ENCODE measurements at places on chromosomes 7 and 10. TPM values are rescaled to one million over a fixed set of nuclear protein-coding genes. Genes with fewer than 3 reads are reported as not detected.

DNA sequence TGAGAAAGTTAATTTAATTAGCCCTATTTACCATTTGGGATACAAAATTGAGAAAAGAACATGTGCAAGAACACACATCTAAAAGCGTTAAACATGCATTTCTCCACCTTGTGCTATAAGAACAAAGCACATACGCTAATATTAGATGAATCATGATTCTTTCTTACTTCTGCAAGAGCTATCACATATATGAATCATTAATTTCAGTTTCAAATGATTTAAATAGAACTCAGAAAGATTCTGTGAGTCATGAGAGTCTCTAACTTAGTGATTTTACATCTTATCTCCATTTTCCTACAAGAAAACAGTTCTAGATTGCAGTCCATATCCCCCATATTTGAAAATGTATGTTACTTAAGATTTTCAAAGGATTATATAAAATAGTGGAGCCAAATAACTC, 173.9 kb downstream of the RNLS start:
- DNase-seq, result no peak

The LIPJ gene
- not detected for total RNA-seq

The RP9 gene
- 23.6 TPM for total RNA-seq

The DHTKD1 gene
- total RNA-seq, result 10.4 TPM

The SEPTIN14 gene
- total RNA-seq, result not detected

DNA sequence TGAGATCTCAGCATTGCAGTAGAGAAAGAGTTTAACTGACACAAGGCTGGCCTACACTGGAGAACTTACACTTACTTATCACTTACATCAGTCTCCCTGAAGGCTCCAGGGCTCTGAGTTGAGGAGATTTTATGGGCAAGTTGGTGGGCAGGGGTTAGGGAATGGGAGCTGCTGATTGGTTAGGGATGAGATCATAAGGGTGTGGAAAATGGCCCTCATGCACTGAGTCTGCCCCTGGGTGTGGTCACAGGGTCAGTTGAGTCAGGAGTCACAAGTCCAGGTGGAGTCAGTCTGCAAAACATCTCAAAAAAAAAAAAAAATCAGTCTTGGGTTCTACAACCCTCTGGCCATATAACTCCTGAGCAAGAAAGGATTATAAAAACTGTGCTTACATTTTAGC, 60.5 kb downstream of the PPP1R17 start:
- no peak for DNase-seq

The NFKB2 gene
- total RNA-seq, result 263 TPM

DNA sequence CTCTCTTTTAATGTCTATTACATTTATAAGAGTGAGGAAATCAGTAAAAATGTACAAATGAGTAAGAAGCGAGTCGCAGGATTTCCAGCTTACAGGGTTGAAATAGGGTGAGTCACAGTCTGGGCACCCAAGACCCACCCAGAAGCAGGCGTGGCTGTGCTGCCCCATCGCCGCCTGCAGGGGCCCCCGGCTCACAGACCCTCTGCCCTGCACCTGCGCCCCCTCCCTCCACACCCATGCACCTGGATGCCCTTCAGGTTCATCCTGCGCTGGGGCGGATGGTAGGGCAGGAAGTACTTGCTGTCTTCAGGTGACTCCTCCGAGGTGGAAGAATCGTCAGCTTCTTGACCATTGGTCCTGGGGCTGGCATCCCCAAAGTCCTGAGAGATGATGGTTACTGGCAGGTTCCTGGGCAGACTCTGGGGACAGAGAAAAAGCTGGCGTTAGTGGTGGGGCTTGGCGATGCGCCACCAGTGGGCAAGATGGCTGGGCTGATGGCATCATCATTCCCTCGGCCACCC, 90.2 kb upstream of the GNA12 start:
- no peak for DNase-seq

GRCh38 chr7:11207565-11207964, 233.9 kb downstream of the PHF14 start:
- DNase-seq, result no peak

- DNase-seq, result no peak
Measured at GRCh38 chr7:50594734-50595485, 29.7 kb upstream of the DDC start.

- no peak for DNase-seq
Measured at GRCh38 chr10:63665670-63666134, 144.5 kb downstream of the REEP3 start.

GRCh38 chr10:5545778-5546710, 21.3 kb downstream of the CALML3 start:
- no peak for DNase-seq

The AKR1C8 gene
- total RNA-seq, result not detected

The GTF2IRD2 gene
- 4.6 TPM for total RNA-seq

DNA sequence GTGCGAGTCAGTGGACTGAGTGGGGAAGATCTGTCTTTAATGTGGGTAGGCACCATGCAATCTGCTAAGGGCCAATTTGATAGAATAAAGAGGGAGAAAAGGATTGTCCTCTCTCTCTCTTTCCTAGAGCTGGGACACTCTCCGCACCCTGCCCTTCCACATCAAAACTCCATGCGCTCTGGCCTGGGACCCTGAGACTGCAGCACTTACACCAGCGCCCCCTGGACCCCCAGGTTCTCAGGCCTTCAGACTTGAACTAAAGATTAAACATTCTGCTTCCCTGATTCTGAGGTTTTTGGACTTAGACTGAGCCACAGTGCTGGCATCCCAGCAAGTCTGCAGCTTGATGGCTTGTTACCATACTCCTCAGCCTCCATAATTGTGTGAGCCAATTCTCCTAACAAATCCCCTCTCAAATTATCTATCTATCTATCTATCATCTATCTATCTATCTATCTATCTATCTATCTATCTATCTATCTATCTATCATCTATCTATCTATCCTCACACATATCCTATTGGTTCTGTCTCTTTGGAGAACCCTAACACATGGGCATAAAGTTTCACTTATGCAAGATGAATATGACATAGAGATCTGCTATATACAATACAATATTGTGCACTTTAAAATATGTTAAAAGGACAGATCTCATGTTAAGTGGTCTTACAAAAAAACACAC, 22.4 kb upstream of the OR2A5 start:
- DNase-seq, result no peak

DNA sequence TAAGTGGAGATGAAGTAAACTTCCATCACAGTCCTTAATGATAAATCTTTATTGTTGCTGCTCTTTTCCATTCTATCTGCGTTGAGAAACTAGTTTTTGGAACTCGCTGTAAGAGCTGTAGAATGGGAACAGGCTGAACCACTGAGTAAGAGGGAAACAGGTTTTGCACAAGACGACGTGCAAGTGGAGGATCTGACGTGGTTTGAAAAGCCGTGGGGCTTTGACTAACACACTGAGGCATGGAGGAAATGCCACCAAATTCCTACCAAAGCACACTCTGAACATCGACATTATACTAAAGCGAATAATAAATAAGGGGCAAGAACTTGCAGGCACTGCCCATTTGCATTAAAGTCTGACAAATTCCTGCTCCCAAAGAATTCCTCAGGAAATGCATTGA, 160.6 kb downstream of the KLF6 start:
- no peak for DNase-seq

The COL1A2 gene
- 0.30 TPM for total RNA-seq

GRCh38 chr10:102804382-102805055, 32.7 kb downstream of the CYP17A1 start:
- DNase-seq, result no peak

DNA sequence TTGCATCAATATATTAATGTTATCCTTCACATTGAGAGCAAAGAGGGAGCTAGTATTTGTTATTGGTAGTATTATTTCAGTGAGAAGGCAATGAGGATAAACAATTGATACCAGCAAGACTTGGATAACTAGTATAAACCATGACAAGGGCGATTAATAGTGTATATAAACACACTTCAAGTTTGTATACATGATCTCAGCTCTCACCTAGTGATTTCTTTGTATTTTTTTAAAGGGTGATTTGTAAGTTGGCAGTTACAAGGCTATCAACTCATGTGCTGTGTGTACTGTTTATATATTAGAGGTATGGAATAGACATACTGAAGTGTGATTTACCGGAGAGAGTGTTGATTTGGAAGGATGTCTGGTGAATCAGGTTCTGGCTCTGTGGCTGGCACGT, 88.0 kb downstream of the SNX10 start:
- no peak for DNase-seq

- DNase-seq, result peak; percentile 31
Measured at GRCh38 chr10:122490786-122491680, 29.7 kb downstream of the HTRA1 start.

The C10orf67 gene
- total RNA-seq, result 0.60 TPM

DNA sequence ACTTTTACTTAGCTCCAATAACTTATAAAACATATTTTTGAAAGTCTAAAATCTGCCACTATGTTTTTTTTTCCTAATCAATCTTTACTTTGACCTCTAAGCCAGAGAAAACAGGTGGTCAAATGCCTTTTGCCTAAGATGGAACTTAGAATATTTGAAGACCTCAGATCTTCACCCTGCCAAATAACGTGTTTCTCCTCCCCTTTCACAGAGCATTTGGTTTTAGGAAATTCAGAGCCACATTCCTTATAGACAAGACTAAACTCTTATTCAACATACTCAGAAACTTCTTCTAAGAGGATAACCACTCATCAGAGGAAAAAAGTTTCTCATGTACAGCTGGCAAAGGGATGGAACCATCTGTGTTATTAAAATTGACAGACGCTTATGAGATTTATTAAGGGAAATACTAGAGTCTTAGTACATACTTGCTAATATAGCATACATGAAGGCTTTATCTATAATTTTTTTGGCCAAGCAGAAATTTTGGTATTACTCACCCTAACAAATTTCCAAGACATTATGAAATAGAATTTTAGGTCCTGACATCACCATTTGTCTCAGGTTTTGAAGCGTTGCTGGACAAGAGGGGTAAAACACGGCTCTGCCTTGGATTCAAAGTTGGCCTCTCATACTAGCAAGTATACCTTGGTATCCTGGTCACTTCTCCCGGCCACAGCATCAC, 2.6 kb upstream of the EGFR start:
- DNase-seq, result no peak

GRCh38 chr10:15485027-15485426, 113.9 kb upstream of the FAM171A1 start:
- DNase-seq, result no peak

DNA sequence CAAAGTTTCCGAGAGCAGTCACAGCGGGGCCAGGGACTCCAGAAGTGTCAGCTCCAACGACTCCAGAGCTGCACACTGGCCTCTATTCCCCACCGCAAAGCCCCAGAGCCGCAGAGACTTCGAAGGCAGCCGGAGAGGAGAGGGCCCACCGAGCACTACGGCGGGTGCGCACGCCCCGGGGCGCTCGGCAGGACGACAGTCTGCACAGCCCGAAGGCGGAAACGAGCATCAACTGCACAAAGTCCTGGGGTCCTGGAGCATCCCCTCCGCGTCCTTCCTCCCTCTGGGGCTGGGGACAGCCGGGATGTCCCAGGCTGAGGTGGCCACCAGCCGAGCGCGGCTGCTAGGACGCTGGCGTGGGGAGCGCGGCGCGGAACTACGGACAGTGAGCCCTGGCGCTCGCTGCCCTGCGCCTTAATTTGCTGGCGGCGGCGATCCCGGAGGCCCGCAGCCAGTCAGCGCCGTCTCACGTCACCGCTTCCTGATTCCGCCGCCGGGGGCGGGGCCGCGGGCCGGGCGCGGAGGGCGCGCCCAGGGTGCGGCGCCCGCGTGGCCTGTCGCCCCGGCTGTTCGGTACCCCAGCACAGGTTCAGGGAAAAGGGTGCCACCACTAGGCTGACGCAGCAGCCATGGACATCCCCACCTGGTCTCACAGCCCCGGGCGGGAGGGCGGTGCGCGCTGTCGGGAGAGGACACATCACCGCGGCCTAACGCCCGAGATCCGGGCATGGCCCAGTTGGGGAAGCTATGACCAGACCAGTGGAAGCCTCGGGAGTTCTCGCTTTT, at the start of gene TBX20:
Gene TBX20 (minus strand): TSS at position 391 of the 786 bp plus-strand sequence. CDS start 480 bp downstream, outside the sequence.
- DNase-seq, result peak; percentile 57

Measured in activated naive CD8-positive, alpha-beta T cell treated with anti-CD3 and anti-CD28 coated beads for 36 hours (primary cell).